Frontal cortex (tissue), 4 donors: ENCODE measurements at places on chromosomes 7 and 10. TPM values are rescaled to one million over a fixed set of nuclear protein-coding genes. Genes with fewer than 3 reads are reported as not detected.

- no peak for DNase-seq
These were observed 10.9 kb upstream of the PTN start for GRCh38 chr7:137354396-137354795.

DNA sequence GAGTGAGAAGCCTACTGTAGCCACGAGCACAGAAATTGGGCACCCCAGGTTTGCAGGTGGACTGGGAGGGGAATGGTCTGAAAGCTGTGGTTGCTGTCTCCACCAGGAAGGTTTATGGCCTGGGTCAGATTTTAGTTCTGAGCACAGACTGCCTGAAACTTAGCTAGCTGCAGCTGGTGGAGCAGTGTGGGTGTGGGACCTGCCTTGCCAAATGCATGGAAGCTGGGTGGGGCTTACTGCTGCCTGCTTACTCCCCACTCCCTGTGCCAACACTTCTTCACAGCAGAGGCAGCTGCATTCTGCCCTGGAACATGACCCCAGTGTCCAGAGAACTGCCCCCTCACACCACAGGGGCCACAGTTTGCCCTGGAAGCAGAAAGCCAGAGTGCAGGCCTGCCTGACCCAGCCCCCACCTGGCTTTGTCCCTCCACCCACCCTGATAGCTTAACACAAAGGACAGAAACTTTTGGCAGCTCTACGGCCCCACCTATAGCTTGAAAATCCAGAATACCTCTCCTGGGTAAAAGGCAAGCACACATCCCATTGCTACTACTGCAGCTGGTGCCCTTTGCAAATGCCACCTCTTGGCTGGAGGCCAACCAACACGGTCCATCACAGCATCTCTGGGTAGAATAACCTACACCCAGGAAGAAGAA, 281.6 kb downstream of the AGMO start:
- DNase-seq: no peak

DNA sequence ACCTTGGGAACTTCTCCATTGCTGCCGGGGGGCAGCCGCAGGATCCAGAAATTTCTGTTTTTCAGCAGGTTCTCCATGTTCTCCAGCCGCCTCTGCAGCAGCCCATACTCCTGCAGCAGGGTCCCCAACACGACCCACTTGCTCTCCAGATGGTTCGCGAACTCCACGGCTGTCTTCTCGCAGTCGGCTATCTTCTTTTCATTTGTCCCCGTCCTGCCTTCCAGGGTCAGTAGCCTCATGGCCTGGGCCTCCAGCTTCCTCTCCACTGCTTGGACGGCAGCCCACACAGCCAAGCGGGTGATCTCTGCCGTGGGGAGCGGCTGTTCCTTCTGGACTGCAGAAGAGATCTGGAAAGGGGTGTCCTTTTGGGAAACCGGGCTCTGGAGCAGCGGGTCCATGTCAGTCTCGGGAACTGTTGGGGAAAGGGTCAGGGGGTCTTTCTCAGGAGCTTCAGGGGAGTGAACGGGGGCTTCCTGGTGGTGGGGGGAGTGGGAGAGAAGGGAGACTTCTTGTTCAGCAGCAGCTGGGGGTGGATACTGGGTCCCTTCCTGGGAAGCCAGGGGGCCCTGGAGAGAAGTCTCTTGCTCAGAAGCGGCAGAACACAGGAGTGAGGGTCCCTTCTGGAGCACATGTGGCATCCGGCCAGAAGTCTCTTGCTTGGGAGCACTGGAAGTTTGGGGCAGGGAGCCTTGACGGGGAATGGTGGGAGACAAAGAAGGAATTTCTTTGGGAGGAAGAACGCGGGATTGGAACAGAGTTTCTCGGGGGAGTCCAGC, 5.5 kb downstream of the ZNF777 start:
- DNase-seq: no peak

NEUROD6 gene
- 653 TPM for total RNA-seq

- peak; percentile 69 for DNase-seq
These were observed 35.8 kb downstream of the GPER1 start for GRCh38 chr7:1123715-1124114.

- DNase-seq: no peak
These were observed 370.8 kb downstream of the GRID1 start for GRCh38 chr10:85995791-85996190.

TMEM130 gene
- total RNA-seq: 4.9 TPM

GRCh38 chr7:113200281-113200680, 81.9 kb upstream of the SMIM30 start:
- no peak for DNase-seq

DNA sequence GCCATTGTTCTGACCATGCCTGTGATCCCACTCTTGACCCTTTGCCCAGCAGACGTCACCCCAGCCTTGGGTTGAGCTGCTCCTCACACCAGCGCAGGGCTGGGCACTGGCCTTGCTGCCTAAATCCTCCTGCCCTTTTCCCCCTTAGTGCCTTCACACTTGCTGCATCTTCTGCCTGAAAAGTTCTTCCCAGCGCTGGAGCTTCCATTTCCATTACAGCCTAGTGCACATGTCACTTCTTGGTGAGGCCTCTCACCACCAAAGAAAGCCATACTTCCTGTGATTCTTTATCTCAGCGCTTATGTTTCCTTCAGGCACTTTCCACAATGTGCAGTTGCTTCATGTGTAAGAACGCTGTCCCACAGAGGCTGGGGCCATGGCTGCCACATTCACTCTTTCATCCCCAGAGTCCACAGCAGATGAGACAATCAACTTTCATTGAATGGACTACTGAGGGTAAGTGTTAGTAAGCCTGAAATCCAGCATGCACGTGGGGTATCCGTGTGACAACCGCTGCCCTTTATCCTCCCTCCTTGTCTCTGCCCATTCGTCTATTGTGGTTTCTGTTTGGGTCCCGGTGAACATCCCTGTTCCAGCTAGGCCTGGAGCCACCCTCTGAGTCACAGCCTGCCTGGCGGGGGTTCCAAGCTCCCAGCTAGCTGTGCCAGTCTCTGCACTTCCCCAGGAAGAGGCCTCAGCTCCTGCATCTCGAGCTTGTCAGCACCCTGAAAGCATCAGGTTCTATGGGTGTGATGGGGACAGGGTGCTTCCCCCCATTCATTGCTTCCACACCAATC, 37.3 kb downstream of the ADRA2A start:
- no peak for DNase-seq

DNA sequence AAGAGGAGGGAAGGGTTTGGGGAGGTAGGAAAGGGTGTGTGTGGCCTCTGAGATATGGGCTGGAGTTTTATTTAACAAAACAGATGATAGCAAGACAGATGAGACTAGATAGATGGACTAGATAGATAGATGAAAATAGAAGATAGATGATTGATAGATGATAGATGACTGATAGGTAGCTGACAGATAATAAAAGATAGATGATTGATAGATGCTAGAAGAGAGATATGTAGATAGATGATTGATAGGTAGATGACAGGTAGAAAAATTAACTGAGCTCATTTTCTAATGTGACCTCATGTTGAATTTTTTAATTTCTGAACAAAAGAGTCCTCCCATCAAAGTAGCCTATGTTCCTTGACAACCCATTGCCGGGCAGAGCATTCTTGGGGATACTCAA, 116.6 kb upstream of the SFMBT2 start:
- no peak for DNase-seq

ZNF107 gene
- 11.0 TPM for total RNA-seq

- DNase-seq: peak; percentile 22
These were observed 89.2 kb upstream of the PFKP start for GRCh38 chr10:2978111-2978510.

FAM25G gene
- total RNA-seq: not detected

DNA sequence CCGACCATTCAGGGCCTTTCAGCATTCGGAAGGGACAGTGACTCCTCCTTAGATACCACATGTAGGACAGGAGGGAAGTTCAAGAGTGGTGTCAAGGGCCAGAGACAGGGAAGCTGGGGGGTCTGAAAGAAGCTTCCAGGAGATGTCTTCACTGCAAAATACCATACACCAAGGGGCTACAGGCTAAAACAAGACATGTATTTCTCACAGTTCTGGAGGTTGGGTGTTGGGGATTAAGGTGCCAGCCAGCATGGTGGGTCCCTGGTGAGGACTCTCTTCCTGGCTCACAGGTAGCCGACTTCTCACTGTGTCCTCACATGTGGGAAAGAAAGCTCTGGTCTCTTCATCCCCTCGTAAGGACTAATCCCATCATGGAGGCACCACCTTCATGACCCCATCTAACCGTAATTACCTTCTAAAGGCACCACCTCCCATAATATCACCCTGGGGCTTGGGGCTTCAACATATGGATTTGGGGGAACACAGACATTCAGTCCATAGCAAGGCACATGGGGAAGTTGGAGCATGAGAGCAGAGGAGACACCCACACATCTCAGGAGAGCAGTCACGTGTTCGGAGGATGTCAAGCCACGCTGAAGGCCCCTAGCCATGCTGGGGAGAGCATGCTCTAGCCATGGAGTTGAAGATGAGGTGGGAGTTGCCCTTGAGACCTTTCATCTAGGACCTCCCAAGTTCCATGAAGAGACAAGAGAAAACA, 73.9 kb upstream of the GDF10 start:
- no peak for DNase-seq

- no peak for DNase-seq
These were observed 194.8 kb downstream of the MAD1L1 start for GRCh38 chr7:2037808-2038522.

DNA sequence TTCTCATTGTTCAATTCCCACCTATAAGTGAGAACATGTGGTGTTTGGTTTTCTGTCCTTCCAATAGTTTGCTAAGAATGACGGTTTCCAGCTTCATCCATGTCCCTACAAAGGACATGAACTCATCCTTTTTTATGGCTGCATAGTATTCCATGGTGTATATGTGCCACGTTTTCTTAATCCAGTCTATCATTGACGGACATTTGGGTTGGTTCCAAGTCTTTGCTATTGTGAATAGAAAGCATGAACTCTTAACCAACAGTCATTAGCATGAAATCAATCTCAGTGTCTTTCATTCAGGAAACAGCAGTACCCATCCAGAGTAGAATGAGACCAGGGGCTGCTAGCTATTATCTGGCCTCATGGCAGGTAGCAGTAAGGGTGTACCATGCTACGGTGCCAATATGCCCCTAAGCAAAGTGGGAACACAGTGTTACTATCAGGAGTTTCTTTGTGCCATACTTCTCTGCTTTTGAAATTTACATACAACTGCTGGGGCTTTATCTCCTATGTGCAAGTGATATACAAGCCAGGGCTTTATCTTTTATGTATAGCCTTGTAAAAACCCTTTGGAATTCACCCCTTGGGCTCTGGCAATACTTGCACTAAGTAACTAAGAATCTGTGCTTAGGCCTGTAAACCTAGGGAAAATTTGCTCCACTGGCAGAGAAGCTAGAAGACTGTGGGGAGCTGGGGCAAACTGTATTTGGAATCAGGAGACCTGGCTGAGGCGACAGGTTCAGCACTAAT, 5.4 kb downstream of the PON2 start:
- DNase-seq: no peak

DNA sequence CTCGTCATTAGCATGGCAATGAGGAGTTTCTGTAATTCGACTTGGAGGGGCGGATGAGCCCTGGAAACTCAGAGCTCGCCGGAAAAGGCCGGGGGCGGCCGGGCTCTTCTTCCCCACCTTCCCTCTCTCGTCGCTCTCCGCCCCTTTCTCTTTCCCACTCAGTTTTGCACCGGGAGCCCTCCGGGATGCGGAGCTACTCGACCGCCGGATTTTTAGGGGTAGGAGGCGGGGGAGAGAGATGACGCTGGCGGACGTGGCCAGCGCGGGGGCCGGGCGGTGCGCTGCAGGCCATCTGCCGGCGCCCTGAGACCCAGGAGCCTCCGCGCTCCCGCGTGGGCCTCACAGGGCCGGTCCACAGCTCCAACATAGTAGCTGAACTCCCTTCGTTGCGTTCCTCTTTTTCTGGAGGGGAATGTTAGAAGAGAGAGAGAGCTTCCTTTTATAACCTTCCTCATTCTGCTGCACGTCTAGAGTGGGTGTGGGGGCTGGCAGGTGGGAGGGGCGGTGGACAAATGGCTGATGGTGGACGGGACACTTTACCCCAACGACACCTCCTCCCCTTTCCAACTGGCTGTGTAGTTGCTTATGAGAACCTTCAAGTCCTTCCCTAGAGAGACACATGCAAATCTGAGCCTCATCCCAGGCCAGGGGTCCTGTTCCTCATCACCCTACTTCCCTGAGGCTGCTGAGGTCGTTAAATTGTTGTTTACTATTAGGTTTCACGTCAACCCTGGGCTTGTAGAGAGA, 1.1 kb upstream of the HOXA1 start:
- no peak for DNase-seq

GRCh38 chr7:149692056-149692455, 81.3 kb downstream of the ZNF467 start:
- DNase-seq: no peak

DNA sequence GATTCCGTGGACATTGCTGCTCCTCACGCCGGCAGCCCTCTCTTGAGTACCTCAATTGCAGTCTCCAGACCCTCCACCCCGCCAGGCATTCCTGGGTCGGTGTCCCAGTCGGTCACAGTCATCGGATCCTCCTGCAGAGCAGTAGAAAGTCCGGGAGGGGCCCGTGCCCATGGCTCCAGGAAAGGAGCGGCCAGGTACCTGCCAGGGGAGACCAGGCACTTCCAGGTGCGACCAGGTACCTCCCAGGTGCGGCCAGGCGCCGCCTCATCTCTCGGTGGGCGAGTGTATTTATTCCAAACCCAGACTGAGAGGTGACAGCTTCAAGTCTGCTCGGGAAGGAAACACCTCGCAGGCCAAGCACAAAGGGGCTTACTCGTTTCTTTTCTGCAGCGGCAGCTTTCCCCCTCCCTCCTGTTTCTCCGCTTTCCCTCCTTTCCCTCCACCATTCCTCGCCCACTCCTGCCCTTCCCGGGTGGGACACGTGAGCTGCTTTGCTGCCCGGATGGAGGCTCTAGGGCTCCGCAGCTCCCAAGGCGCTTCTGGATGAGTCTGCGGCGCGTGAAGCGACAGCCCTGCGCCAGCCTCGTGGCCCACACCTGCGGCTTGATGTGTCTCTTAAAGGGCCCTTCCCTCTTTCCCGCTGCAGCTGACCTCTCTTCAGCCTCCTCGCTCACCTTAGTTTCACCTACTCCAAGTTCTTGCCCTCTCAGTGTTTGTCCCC, 39.4 kb upstream of the AGK start:
- no peak for DNase-seq

DNA sequence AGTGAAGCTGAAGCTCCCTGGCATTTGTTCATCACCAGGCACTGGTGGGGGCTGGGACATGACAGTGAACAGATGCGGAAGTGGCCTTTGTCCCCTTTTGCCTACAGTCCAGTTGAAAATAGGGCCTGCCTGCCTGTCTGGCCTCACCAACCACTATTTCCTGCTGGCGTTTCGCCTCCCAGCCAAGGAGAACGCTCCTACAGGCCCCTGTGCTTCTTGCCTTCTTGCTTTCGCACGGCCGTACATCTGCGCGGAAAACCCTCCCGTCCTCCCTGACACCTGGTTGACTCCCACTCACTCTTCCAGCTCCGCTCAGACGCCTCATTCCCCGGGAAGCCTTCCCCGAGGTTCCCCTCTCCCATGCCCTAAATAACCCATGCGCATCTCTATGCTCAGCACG, 317.3 kb downstream of the PRPF18 start:
- DNase-seq: no peak

TDRD1 gene
- total RNA-seq: 0.41 TPM

TMEM213 gene
- total RNA-seq: not detected
